Stimulated activated CD8-positive, alpha-beta memory T cell treated with anti-CD3 and anti-CD28 coated beads, Interleukin-7, amount 100 ng/mL, for 4 hours (primary cell): ENCODE measurements at places on chromosomes 13 and 19.

DNA sequence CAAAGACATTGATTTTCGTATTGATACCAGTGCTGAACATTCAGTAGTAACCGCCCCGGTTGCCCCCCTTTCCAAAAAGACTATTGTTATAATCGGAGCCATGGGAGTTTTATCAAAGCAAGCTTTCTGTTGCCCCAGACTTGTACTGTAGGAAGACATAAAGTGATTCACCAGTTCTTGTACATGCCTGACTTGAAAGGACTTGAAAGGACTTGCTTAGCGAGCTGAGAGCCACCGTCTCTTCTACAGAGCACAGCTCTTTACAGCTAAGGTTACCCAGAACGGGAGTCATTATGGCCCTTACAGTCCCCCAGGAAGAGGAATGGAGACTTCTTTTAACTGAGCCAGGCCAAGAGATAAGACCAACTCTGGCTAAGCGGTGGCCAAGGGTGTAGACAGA, 5.1 kb downstream of the ZNF816 start:
- DNase-seq, result no peak

- no peak for DNase-seq
Observed at GRCh38 chr13:100645382-100645781, 29.2 kb downstream of the TMTC4 start.

GRCh38 chr19:12751635-12752034, at the start of gene BEST2:
Gene BEST2 (plus strand): TSS chr19:12751791. CDS start chr19:12752593, 802 bp downstream.
- DNase-seq, result no peak

DNA sequence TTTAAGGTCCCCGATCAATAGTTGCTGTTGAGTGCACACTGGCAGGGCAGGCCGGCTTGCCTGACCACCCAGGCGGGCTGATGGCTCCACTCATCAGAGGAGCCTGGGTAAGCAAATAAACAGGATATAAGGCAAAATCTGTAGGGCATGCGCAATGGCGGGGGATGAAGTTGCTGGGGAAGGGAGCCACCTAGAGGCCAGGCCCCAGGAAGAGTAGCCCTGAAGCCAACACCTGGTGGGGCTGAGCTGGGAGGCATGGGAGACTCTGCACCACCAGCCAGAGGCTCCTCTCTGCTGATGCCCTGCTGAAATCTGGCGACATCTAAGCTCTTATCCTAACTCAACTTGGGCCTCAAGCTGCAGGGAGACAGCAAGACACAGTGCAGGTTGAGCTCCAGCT, 324.3 kb downstream of the ZNF536 start:
- no peak for DNase-seq

- no peak for DNase-seq
Observed at GRCh38 chr13:32261567-32261966, 53.6 kb downstream of the ZAR1L start.

- DNase-seq, result no peak
Observed at GRCh38 chr19:29596080-29596727, 9.9 kb upstream of the POP4 start.

DNA sequence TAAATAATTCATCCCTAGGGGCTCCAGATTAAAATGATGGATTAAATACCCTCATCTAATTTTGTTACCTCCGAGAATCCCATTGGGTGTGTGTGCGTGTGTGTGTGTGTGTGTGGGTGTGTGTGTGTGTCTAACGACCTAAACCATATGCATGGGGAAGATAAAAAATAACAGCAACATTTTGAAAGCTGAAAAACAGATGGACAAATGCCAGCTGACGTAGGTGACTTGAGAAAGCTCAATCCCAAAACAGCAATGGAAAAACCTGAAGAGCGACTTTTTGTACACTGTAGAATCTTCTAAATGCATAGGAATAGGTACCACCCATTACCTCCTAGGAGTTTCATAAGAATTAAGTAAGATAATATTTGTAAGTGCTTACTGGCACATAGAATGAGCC, 8.7 kb upstream of the RPL21 start:
- no peak for DNase-seq
